ENCODE measurements at places on chromosomes 7 and 10. TPM values are rescaled to one million over a fixed set of nuclear protein-coding genes. Genes with fewer than 3 reads are reported as not detected.

GRCh38 chr7:18474944-18475343 lies 20.6 kb upstream of the HDAC9 start:
- no peak for DNase-seq

DNA sequence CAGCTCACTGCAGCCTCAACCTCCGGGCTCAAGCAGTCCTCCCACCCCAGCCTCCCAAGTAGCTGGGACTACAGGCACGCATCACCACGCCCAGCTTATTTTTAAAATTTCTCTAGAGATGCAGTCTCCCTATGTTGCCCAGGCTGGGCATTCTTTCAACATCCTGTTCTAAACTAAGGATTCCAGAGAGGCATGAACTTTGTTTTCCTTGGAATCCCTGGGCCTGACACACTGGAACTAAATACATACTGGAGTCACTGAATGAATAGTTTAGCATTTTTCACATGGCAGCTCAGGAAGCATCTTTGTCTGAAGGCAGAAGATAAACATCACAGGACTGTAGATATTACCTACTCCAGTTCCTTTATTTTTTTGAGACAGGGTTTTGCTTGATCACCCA lies 108.7 kb downstream of the ITIH5 start:
- no peak for DNase-seq

TCF7L2 gene
- total RNA-seq, result 0.82 TPM

PIK3AP1 gene
- 4.5 TPM for total RNA-seq

RBP3 gene
- not detected for total RNA-seq

SLC16A9 gene
- 8.2 TPM for total RNA-seq

GRCh38 chr10:75355706-75356105 lies 45.9 kb downstream of the ZNF503 start:
- no peak for DNase-seq

GRCh38 chr7:39459636-39460035 lies 106.6 kb upstream of the YAE1 start:
- DNase-seq, result no peak

- DNase-seq, result no peak
Observed at GRCh38 chr10:13732465-13732881, 145.7 kb downstream of the PRPF18 start.

DNA sequence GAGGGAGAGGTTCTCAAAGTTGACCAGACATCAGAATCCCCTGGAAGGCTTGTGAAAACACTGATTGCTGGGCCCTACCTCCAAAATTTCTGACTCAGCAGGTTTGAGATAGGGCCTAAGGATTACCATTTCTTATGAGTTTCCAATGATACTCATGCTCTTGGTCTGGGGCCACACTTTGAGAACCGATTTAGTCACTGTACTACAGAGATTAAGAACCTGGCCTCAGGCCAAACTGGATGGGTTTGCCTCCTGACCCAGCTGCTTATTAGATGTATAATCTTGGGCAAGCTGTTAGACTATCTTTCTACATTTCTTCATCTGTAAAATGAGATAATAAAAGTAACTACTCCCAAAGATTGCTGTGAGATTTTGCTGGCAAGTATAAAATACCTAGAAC lies 77.1 kb upstream of the SCIN start:
- no peak for DNase-seq

ITIH2 gene
- total RNA-seq, result 10.6 TPM

GRCh38 chr7:39952374-39952773 lies 2.3 kb downstream of the CDK13 start:
- DNase-seq, result no peak

- no peak for DNase-seq
Observed at GRCh38 chr10:18738835-18739234, 79.6 kb downstream of the ARL5B start.

PHYH gene
- 27.3 TPM for total RNA-seq

- no peak for DNase-seq
Observed at GRCh38 chr7:136446751-136447150, 421.7 kb upstream of the CHRM2 start.

DNA sequence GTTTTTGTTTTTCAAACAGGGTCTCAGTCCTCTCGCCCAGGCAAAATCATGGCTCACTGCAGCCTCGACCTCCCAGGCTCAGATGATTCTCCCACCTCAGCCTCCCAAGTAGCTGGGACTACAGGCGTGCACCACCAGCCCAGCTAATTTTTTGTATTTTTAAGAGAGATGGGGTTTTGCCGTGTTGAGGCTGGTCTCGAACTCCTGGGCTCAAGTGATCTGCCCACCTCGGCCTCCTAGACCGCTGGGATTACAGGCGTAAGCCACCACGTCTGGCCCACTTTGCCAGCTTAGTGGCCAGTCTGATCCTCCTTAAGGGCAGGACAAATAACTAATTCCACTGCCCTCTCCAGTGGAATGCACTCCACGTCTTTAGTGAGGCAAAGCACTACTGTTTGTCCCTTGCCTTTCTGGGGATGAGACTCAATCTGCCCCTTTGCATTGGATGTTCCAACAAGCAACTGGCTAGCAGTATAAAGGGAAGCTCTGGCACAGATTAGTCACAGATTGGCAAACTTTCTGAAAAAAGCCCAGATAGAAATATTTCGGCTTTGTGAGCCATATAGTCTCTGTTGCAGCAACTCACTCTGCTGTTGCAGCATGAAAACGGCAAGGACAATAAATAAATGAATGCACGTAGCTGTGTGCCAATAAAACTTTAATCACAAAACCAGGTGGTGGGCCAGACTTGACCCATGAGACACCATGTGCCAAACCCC lies 143.8 kb upstream of the RHEB start:
- DNase-seq, result no peak

DNA sequence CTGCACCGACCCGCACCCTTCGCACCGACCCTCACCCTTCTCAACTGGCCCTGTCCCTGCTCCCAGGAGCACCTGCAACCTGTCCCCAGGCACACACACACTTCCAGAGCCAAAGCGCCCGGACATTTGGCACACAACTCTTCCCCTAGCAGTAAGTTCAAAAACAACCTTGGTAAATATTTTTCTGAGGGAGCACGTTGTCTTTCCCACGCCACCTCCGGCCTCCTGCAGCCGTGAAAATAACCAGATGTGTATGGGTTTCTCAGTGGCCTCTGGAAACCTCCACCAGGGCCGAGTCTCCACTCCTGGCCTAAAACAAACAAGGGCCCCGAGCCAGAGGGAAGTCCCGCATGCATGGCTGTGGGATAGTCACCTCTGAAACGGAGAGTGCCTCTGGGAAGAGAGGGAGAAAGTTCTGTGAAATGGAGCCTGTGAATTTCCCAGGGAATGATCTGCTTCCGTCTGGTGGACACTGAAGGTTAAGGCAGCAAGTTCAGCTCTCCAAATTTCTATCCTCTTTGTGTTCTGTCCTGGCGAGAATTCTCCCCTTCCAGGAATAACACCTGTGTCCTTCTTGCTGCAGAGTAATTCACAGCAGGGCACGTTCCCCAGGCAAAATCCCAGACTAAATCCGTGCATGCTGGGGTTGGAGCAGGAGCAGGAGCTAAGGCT lies 15.8 kb downstream of the PODXL start:
- no peak for DNase-seq

DNA sequence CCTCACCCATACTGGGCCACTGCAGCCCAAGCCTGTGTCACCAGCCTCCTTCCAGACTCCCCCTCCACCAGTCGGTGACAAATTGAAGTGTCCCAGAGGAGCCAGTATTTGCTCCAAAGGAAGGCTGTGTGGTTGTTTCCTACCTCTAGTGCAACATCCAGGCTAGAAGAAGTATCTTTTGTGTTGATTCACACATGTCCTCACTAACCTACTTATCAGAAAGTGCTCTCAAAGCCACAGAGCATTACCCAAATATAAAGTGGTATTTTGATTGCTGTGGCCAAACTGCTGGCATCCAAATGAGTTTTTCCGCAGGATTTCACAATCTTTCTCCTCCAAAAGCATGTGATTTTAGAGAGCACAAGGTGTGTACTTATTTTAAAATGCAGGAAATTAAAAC lies 134.8 kb downstream of the CUL2 start:
- no peak for DNase-seq

DNA sequence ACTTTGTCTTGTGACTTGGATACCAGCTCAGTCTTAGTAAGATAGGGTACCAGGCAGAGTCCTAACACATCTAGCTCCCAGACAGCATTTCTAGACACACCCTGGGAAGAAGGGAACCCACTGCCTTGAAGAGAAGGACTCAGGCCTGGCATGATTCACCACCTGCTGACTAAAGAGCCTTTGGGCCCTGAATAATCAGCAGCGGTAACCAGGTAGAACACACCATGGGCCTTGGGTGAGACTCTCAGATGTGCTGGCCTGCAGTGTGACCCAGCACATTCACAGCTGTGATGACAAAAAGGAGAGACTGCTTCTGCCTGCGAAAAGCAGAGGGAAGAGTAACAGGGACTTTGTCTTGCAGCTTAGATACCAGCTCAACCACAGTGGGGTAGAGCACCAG lies 10.4 kb upstream of the TNKS2 start:
- no peak for DNase-seq

GRCh38 chr10:17662193-17663138 lies 18.5 kb downstream of the STAM start:
- no peak for DNase-seq

DNA sequence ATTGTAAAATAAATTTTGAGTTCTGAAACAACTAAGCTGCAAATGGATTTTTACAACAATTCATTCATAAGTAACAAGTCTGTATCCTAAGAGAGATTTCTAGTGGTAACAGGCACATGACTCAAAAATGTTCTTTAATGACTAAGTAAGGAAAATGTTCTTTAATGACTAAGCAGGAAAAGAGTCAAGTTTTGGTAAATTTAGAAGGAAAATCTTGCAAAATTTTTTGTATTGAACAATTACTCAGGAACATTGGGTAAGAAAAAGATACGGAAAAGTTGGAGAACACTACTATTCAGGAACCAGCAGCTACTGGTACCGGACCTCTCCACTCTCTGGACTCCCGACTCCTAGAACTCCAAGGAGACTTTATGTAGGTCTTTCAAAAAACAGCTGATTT lies 33.5 kb downstream of the HYCC1 start:
- no peak for DNase-seq

- no peak for DNase-seq
Observed at GRCh38 chr7:28858206-28858605, 99.9 kb downstream of the TRIL start.

DNA sequence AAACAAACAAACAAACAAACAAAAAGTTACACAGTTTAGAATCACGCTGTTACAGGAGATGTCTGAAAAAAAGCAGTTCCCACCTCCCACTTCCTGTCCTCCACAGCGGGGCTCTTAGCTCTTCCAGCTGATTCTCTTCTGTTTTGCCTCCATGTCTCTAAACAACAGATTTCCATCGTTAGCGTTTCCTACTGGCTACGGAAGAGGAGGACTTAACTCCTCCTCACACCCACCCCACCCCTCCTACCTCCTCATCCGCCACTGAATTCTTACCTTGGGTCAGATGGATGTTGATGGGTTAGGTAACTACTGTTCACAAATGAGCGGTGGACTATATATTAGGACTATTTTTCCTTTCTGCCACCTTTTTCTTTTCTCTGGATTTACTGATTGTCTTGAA lies 36.8 kb upstream of the NUB1 start:
- no peak for DNase-seq

KCNK18 gene
- not detected for total RNA-seq

DNA sequence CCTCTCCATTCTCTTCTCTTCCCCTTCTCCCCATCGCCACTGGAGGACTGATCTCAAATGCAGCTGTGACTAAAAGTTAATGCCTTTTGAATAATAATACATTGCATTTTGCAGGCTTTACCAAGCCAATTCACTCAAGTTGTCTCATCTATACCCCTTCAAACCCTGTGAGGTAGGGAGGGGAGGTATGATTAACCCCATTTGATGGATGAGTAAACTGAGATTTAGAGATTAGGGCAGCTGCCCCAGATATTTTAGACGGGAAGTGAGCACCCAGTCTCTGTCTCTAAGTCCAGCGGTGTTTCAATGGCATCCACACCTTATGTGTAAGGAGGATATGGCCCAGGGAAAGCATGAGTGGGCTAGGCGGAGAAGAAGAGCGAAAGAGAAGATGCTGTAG lies 1.1 kb downstream of the CPA5 start:
- no peak for DNase-seq

CPA2 gene
- not detected for total RNA-seq

- no peak for DNase-seq
Observed at GRCh38 chr7:157097569-157097968, 41.2 kb upstream of the UBE3C start.

- DNase-seq, result no peak
Observed at GRCh38 chr7:50812094-50812493, 29.4 kb upstream of the GRB10 start.

- no peak for DNase-seq
Observed at GRCh38 chr7:76278540-76278939, 23.9 kb upstream of the HSPB1 start.

ANXA11 gene
- 2.0 TPM for total RNA-seq

NXPH1 gene
- 41.6 TPM for total RNA-seq

NUTM2B gene
- 1.6 TPM for total RNA-seq

UNCX gene
- total RNA-seq, result not detected

TACR2 gene
- total RNA-seq, result 0.82 TPM

- DNase-seq, result no peak
Observed at GRCh38 chr7:101567230-101567629, 61.9 kb downstream of the MYL10 start.

DNA sequence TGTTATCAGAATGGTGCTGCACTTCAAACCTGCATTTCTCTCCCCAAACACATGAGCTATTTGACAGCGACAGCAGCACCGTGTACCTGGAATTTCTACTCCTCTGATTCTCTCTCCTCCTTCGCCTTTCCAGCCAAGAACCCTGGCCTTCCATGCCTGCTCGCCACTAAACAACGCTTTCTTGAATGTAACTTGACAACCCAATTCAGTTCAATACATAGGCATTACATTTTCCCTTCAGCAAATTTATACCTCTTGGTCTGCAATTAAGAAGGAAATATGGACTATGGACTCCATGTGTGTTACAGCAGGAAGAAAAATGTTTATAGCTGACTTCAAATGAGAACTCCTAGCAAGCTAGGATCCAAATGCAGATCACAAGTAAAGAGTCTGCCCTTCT lies 162.6 kb upstream of the AUTS2 start:
- no peak for DNase-seq

DNA sequence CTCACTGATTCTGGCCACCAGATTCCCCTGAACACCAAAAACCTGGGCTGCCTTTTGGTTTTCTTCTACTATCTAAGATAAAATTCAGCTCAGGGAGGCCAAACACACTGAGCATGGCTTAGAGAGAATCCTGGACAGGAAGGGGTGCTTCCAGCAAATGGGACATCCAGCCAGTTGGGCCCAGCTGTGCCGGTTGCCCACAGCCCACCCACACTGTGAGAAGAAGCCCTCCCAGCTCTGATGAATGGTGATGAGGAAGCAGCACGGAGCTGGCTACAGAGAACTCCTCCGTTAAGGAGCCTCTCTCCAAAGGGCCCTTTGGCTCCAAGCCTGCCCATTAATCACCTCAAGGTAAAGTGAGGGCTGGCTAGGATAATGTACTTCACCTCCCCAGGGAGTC lies 15.9 kb downstream of the LRRC18 start:
- DNase-seq, result no peak

WBP1L gene
- total RNA-seq, result 15.5 TPM

NKX2-3 gene
- total RNA-seq, result under 0.01 TPM

All from frontal cortex (tissue), 4 donors.